ENCODE measurements at places on chromosomes 4 and X.

- DNase-seq: no peak
These were observed 5.0 kb downstream of the RPL36A start for GRCh38 chrX:101395789-101396188.

- DNase-seq: no peak
These were observed 1.3 kb upstream of the MGAT4D start for GRCh38 chr4:140499391-140499790.

DNA sequence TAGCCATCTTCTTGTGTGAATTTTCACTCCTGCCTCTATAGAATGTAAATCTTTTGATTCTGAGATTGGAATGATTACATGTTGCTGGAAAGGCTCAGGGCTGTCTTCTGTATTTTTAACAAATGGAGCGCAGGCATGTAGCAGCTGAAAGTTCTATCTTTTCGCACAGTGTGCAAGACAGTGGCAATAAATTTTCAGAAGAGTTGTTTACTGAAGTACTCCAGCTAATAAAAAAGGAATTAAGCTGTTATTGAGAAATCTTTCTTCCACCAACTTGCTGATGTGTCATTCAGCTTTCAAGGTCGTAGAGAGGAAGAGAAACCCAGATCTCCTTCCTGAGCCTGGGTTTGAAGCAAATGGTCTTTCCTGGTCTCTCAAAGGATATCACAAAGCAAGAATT lies 122.0 kb upstream of the PUDP start:
- DNase-seq: no peak

- DNase-seq: no peak
These were observed 35.2 kb downstream of the PWWP3B start for GRCh38 chrX:106203315-106203714.

DNA sequence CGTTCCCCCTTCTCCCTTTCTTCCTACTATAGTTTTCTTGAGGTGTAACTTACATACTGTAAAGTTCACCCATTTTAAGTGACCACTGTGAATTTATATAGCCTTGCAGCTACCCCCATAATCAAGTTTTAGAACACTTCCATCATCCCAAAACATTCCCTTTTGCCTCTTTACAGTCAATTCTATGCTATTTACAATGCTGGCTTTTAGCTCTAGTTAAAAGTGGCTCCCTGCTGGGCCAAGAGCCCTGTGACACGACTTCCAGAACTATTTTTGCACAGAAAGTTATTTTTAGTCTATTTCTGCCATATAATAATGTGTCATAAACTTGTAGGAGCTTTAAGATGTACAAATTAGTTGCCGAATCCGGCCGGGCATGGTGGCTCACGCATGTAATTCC lies 26.9 kb downstream of the MAP7D2 start:
- DNase-seq: no peak

GRCh38 chr4:113122066-113122465 lies 72.6 kb downstream of the ANK2 start:
- DNase-seq: no peak

- DNase-seq: no peak
These were observed 271.9 kb downstream of the MID1IP1 start for GRCh38 chrX:39073131-39073530.

DNA sequence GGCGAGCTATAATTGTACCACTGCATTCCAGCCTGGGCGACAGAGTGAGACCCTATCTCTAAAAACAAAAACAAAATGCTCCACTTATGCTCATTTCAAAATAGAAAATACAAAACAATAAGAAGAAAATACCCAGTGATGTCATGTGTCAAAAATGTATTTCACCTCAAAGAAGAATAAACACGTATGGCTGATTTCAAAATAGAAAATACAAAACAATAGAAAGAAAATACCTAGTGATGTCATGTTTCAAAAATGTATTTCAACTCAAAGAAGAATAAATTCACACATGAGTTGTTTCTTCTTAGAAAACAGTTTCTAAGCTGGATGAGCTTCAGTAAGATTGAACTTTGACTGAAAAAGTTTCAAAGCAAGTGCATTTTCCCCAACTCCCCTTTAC lies 20.3 kb upstream of the PDCL2 start:
- DNase-seq: no peak

DNA sequence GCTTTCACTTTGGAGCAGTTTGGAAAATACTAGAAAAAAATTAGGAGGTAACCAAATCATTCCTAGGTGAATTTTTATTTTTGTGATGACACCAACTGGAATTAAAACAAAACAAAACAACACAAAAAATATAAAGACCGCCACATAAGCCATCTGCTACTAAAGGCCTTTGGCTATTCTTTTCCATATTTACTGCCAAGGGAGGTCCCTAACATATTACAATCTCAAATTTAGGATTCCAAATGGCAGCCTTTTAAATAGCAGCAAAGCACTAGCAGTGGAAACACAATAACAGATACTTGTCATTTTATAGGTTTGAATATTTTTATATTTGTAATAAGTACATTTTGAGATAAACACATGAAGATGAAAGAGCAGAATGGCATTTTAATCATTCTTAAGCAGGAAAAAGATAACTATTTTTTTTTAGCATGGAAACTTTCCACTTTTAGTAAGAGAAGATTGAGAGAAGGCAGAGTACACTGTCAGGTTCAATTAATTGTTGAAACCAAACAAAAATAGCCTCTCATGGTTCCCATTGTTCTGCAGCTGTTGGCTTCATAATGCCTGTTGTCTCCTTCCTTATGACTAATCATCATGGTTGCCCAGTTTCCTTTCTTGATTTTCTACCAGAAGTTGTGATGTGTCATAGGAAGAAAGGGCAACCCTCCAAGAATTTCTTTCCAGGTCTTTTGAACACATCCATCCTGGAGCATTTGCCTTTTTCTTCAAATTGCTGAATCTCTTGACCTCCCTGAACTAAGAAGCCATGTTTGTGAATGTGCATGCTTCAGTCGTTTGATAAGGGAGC lies 219.0 kb upstream of the EMCN start:
- no peak for DNase-seq

DNA sequence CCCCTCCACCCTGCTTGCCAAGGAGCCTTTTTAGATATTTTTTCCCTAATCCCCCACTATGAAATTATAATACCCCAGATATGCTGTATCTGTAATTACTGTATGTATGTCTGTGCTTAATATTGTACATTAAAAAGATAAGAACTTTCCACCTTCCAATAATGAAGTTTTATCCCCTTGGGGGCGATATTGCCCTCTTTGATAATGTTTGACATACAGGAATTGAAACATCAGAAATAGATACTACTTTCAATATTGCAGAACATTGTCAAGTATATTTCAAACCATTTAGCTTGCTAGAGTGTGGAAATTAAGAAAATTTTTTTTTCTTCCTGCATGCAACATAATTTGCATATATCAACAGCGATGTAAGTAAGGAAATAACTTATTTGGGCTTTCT lies 58.9 kb downstream of the NAF1 start:
- DNase-seq: no peak

DNA sequence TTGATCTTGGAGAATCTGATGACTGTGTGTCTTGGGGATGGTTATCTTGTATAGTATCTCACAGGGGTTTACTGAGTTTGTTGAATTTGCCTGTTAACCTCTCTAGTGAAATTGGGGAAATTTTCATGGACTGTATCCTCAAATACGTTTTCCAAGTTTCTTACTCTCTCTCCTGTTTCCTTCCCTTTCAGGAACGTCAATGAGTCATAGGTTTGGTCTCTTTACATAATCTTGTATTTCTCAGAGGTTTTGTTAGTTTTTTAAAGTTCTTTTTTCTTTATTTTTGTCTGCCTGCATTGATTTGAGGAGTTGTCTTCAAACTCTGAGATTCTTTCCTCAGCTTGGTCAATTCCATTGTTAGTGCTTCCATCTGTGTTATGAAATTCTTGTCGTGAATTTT lies 227.7 kb upstream of the GPRIN3 start:
- no peak for DNase-seq

DNA sequence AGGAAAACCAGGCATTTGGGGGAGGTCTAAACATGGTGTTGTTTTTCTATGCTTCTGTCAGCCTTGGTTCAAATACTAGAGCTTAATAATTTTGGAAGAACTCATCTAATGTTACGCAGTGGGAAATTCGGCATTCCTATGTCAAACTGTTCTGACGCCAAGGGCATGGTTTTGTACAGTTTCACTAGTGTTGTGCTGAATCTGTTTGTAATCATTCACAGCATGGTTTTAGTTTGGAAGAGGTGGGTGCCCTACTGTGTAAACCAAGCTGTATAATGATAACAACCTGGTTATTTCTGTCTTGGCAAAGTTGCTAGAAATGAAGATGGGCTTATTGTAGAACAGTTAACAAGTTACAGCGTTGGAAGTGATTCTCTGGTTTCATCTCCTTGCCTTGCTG lies 5.2 kb downstream of the DDX3X start:
- no peak for DNase-seq

- DNase-seq: no peak
These were observed 12.8 kb downstream of the TMPRSS11E start for GRCh38 chr4:68460085-68460484.

GRCh38 chr4:151565583-151565982 lies 156.6 kb downstream of the FHIP1A start:
- DNase-seq: no peak

DNA sequence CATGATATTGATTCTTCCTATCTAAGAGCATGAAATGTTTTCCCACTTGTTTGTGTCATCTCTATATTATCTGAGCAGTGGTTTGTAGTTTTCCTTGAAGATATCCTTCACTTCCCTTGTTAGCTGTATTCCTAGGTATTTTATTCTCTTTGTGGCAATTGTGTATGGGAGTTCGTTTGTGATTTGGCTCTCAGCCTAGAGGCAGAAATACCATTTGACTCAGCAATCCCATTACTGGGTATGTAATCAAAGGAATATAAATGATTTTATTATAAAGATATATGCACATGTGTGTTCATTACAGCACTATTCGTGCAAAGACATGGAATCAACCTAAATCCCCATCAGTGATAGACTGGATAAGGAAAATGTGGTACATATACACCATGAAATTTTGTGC lies 172.7 kb upstream of the IL15 start:
- DNase-seq: no peak

DNA sequence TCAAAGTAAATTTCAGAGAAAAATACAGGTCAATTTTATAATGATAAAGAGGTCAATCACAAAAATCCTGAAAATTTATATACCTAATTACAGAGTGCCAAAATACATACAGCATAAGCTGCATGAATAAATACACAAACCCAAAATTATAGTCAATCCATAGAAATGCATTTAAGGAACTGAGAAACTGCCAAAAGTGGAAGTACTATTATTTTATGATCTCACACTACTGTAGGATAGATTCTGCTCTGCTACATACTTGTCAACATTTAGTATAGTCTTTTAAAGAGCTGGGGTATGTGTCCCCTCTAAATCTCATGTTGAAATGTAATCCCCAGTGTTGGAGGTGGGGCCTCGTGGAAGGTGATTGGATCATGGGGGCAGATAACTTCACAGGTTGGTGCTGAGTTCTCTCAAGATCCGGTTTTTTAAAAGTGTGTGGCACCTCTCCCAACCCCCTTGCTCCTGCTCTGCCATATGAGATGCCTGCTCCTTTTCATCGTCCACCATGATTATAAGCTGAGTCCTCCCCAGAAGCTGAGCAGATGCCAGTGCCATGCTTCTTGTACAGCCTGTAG lies 31.8 kb downstream of the CHIC2 start:
- no peak for DNase-seq

DNA sequence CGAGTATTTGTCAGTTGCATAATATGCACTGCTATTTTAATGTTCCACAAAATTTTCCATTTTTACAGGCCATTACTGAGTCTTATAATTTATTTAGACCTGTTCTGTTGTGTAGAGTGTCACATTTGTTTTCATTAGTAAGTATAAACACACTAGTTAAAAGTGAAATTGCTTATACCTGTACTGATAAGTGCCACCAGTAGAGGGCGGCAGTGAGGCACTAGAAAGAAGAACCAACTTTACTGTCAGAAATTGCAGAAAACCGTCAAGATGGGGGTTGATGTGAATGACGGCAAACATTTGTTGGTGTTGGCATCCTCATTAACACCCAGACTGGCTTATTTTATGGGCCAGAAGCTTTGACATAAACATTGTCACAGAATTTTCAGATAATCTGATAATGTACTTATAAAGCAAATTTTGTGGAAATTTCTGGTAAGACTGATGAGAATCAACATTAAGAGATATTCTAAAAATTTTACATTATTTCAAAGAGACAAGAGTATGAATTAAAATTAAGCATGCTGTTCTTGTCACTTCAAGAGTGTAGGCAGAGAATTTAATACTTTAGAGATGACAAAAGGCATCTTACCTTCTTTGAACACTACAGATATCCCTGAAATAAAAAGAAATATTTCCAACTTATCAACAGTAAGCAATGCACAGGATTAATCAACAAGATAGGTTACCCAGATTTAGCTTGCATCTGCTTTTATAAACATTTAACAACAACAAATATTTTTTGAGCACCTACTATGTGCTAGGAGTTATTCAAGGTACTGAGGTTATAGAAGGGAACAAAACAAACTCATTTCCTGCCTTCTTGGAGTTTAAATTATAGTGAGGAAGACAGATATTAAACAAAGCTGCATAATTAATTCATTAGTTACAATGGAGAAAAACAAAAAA lies 24.9 kb downstream of the ALPK1 start:
- DNase-seq: no peak

DNA sequence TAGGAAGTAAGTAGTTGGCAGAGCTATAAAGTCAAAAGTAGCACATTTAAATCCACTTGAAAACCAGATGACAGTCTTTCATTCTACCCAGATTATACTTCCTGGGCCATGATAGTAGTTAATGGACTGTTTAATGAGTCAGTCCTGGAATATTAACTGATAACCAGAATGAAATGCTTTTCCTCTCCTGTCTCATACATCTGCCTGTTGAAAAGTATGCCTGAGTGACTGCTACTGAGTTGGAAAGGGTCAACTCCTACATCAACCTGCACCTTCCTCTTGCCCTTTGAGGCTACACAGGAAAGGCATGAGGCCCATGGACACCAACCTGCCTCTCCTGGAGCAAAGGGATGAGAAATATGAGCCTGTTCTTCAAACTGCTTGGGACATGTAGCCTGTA lies 36.0 kb upstream of the COX7B2 start:
- DNase-seq: no peak

GRCh38 chr4:140675599-140676231 lies 80.5 kb downstream of the TBC1D9 start:
- no peak for DNase-seq

- no peak for DNase-seq
These were observed 70.8 kb downstream of the PPARGC1A start for GRCh38 chr4:23819041-23819511.
